Mesenchymal stem cell (in vitro differentiated cells and primary cell): ENCODE measurements at places on chromosomes 2 and 18.
A peak's percentile ranks its signal among the peaks of the same experiment; 100 is the strongest.

- peak; percentile 85 for DNase-seq
Observed at GRCh38 chr2:126658905-126659561, 3.1 kb downstream of the GYPC start.

DNA sequence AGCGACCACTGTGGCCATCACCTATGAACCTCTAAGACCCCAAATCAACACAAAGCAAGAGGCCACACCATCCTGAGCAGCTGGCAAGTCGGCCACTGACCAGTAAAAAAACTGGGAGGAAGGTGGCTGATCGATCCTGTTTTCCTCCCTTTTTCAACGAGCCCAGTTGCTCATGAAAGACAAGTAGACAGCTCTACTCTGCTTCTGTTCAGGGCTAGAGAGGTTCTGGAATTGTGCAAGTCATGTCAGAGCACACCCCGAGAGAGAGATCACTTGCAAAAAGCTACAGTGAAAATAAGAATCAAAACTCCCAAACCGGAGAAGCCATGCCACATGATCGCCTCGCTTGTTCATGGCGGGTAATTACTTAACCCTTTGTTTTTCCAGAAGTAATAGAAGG is 34.6 kb downstream of the ZNF516 start:
- no peak for DNase-seq

DNA sequence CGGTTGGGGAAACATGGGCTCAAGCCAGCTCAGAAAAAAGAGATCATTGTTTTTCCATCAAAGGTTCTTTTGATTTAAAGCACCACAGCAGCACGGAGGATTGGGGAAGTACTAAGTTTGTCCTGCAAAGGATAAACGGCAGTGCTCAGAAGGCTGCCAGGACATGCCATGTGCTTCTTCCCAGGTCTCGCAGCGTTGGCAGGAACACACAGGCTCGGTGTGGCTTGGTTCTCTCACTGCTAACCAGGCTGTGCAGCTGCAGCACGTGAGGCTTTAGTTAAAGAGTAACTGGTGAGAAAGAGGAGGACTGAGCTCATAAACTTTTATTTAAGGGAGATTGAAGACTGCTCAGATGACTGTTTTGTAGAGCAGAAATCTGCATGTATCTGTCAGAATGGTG is 264.3 kb downstream of the TSN start:
- no peak for DNase-seq

GRCh38 chr2:234258562-234259141 is 208.2 kb downstream of the SPP2 start:
- DNase-seq: peak; percentile 88

DNA sequence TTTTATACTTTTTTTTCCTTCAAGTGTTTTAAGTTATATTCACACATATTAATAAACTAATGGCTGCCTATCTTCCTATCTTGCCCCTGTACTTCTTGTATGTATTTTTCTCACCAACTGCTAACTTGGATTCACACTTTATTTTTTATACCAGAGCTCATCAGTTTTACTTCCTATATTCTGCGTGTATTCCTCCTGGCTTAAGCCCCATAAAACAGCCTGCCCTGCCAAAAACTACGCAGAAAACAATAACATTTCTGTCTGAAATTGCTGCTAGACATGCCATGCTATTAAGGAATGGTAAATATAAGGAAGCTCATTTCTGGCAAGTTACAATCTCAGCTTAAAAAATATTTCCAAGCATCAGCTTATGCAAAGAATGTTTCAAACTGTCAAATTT is 172.3 kb downstream of the UBE2E3 start:
- DNase-seq: peak; percentile 18

- no peak for DNase-seq
Observed at GRCh38 chr2:133418021-133418420, 150.2 kb downstream of the NCKAP5 start.

DNA sequence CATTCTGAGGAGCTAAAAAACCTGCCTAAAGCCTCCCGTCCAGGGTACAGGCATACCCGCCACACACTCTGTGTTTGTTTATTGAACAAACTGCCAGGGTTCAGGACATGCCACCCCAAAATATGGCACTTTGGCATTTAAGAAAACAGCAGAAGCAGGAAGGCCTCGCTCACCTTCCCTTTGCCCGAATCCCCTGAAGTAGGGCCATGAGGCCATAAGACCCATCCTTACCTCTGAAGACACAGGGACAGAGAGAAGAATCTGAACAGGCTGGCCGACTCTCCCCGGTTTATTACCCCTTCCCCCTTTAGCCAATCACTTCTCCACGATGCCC is 1.7 kb upstream of the NEURL3 start:
- no peak for DNase-seq

DNA sequence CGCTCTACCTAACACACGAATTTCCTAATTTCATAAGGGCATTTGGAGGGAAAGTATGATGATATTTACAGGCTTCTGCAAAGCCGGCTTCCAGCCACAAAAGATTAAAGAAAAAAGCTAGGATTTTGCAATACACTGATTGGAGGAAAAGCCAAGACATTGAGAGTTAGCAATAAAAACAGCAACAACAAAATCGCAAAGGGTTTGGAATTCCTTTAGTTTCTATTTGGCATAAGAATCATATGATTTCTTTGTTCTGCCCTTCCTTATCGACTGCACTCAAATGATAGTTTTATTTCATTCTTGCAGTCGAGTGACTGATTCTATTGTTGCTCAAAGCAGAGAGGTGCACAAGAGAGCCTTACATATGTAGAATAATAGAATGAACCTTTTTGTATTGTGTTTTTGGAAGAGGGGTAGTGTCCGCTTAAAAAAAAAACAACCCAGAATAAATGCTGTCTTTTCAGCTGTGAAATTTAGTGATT is 3.9 kb upstream of the ZNF532 start:
- DNase-seq: no peak

- DNase-seq: no peak
Observed at GRCh38 chr2:221635949-221636348, 63.8 kb upstream of the EPHA4 start.

GRCh38 chr2:239249048-239249447 is 151.8 kb downstream of the HDAC4 start:
- no peak for DNase-seq

- peak; percentile 6 for DNase-seq
Observed at GRCh38 chr2:106886916-106887758, 1.2 kb upstream of the ST6GAL2 start.

DNA sequence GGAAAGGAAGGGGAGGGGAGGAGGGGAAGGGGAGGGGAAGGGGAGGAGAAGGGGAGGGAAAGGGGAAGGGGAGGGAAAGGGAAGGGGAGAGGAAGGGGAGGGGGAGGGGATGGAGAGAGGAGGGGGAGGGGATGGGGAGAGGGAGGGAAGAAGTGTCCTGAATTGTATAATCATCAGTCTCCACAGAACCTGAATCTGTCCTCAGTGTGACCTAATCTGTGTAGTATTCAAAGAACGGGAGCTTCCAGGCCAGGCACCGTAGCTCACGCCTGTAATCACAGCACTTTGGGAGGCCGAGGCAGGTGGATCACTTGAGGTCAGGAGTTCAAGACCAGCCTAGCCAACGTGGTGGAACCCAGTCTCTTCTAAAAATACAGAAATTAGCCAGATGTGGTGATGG is 41.1 kb upstream of the CCDC150 start:
- no peak for DNase-seq

DNA sequence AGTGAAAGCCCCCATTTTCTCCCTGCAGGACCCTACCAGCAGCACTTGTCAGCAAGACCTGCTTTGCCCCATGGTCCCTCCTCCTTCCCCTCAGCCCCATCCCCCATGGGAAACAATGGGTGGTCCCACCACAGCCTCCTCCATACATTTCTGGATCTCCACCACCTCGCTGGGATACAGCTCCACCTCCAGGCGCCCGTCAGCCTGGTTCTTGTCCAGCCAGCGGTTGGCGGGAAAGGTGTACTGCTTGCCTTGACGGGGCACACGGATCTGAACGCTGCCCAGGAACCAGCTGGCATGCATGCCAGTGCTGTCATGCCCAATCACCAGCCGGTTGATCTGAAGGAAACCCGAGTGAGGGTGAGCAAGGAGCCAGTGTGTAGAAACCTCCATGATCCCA is 90.9 kb downstream of the LOXHD1 start:
- no peak for DNase-seq

- no peak for DNase-seq
Observed at GRCh38 chr2:159013103-159013502, 44.7 kb downstream of the TANC1 start.

GRCh38 chr2:235968616-235969324 is 199.4 kb downstream of the GBX2 start:
- DNase-seq: no peak

- no peak for DNase-seq
Observed at GRCh38 chr2:53103679-53104078, 663.9 kb upstream of the CHAC2 start.

DNA sequence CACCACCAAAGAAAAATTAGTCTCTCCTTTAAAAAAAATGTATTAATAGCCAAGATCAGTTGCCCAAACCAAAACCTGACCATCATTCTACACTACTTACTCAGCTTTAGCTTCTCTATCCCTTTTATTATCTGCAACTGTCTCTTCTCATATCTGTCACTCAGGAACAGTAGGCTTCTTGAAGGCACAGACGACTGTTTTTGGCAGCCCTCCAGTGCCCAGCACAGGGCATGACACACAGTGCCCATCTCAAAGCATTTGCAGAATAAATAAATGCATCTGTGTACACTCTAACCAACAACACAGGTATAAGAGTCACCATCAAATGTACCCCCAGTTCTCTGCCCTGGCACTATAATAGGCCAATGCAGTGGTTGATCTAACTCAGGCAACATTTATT is 117.2 kb downstream of the UXS1 start:
- no peak for DNase-seq

GRCh38 chr18:24220318-24220688 is 81.4 kb downstream of the CABYR start:
- DNase-seq: no peak

DNA sequence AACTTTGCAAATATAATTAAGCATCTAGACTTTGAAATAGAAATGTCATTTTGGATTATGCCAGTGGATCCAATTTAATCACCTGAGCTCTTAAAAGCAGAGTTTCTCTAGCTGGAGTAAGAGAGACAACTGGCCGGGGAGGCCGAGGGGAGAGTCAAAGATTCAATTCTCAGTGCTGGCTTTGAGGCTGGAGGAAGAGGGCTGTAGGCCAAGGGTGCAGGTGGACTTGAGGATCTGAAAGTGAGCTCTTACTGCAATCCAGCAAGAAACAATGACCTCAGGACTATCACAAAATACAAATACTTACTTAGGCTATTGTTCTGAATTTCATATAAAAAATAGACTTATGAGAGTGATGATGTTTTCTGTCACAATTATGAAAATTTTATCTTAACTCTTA is 814.5 kb downstream of the CBLN2 start:
- DNase-seq: no peak

DNA sequence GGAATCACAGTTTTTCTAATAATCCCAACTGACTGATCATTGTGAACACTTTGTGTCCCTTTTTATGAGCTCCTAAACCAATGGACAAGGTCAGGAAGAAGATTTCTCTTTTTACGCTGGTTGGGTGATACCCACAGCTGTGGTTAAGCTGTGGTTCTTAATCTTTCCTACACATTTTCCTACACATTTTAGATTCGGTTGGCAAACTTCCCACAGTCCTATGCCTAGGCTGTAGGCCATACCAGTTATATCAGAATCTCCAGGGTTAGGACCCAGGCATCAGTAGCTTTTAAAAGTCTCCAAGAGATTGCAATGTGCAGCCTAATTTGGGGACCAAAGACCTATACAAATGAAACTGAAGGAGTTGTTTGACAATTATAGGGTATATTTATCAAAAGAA is 203.0 kb downstream of the SP3 start:
- no peak for DNase-seq

GRCh38 chr2:144443837-144444817 is 75.8 kb downstream of the ZEB2 start:
- no peak for DNase-seq

DNA sequence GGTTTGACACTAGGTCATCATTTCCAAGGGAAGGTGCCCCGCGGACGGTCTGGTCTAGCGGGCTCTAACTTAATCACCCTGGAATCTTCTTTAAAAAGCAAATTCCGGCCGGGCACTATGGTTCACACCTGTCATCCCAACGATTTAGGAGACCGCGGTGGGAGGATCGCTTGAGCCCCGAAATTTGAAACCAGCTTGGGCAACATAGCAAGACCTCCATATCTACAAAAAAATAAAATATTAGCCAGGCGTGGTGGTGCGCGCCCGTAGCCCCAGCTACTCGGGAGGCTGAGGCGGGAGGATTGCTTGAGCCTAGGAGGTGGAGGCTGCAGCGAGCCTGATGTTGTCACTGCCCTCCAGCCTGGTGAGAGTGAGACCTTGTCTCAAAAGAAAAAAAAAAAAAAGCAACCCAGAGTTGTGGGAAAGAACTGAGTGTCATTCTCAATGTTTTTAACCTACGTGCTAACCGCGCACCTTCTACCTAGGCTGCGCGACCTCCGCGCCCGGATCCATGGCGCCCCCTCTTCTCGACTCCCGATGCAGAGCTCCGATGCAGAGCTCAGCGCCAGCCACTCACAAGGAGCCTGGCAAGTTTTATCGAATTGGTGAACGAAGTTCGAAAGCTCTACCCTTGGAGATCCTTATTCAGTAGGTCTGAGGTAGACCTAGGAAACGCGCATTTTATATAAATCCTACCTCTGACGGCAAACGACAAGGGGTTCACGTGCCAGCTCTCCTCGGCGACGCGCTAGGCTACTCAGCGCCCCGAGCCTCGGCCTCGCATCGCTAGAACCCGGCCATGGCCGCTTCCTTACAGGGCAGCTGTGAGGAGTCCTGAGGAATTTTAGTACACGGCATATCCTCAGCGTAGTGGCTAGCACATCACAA is 888 bp upstream of the TWSG1 start:
- DNase-seq: no peak

- peak; percentile 14 for DNase-seq
Observed at GRCh38 chr2:86518481-86518880, 44.8 kb downstream of the CHMP3 start.

DNA sequence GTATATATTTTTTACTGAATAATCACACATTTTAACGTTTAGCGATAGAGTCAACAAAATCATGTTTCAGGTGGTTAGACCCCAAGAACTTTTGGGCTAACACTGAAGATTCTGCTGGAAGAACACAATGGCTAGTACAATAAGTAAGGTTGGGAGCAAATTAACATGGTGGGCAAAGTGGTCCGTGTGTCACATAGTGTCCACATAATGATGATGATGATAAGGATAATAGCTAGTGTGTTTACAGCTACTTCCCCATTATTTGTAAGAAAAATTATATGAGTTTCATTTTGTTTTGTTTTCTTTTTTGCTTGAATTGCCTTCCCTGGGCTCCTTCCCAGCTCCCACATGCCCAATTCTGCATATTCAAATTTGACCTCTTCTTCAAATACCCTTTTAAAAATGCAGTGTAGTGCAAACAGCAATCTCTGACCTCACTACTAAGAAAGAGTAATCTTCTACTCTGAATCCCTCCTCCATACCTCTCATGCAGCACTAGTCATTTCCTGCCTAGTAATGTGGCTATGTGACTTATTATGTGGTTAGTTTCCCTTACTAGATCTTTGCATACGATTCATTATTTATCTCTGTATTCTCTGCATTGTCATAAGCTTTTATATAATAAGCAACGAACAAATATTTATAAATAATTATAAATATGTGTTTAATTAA is 16.9 kb upstream of the VPS54 start:
- DNase-seq: peak; percentile 73

- DNase-seq: no peak
Observed at GRCh38 chr18:27662949-27663348, 477.8 kb upstream of the CHST9 start.
